ENCODE measurements at places on chromosomes 2 and 18.

DNA sequence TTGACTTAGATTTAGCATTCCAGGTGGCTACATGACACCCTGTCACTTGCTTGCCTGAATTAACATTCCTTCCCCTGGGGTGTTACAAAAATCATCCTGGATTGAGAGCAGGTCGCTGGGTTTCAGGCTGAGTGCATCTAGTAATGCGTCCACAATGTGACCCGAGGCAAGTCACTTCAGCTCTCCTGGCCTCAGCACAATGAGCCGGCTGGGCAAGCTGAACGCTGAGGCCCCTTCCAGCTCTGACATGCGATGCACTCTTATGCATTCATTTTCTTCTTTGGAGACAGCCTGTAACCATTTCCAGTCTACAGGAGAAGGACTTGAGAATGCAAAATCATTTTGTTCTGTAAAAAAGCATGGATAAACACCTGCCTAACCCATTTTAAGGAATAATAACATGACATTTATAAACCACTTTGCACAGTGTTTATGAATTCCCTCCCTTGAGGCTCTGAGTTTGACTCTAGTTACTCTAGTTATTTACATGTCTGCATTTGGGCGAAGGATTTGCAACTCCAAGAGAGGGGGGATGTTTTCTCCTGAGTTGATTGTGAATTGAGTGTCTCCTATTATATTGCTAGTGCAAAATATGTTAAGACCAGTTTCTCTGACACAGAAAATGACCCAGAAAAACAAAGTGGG, 63.0 kb upstream of the CPO start:
- no peak for DNase-seq

GRCh38 chr18:45449418-45450227, 165.7 kb upstream of the SLC14A2 start:
- DNase-seq = no peak

- no peak for DNase-seq
Measured at GRCh38 chr18:66867653-66868052, 263.8 kb upstream of the CDH19 start.

DNA sequence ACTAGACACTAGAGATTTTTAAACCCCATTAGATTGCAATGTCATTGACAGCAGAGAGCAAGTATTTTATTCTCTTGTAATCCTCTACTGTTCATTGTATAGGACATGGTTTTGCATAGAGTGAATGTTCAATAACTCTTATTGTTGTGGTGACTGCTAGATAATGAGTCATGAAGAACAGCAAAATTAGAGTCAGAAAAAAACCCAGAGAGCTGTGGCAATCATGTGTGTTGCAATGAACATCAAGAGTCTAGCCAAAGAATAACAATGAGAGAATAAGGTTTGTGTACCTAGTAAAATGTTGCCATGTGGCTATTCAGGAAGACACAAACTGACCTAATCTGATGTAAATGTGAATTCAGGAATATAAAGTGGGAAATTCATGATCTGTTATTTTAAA, 684.0 kb downstream of the DSC3 start:
- DNase-seq = no peak

- no peak for DNase-seq
Measured at GRCh38 chr2:238643400-238643907, 204.4 kb upstream of the TWIST2 start.

GRCh38 chr18:47683774-47684173, 246.7 kb downstream of the SMAD2 start:
- DNase-seq = no peak

DNA sequence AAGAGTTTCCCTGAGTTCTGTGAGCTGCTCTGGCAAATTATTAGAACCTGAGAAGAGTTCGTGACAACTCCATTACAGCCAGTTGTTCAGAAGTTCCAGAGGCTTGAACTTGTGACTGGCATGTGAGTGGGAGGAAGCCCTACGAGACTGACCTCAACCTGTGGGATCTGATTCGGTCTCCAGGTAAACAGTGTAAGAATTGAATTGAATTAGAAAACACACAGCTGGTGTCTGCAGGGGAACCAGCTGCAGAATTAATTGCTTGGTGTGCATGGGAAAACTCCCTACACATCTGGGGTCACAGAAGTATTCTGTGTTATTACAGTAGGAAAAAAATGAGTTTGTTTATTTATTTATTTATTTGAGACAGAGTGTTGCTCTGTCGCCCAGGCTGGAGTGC, 14.0 kb upstream of the ITSN2 start:
- DNase-seq = no peak

- DNase-seq = no peak
Measured at GRCh38 chr2:162143969-162144368, 8.1 kb downstream of the GCG start.

- DNase-seq = no peak
Measured at GRCh38 chr2:235055891-235056516, 104.2 kb downstream of the SH3BP4 start.

DNA sequence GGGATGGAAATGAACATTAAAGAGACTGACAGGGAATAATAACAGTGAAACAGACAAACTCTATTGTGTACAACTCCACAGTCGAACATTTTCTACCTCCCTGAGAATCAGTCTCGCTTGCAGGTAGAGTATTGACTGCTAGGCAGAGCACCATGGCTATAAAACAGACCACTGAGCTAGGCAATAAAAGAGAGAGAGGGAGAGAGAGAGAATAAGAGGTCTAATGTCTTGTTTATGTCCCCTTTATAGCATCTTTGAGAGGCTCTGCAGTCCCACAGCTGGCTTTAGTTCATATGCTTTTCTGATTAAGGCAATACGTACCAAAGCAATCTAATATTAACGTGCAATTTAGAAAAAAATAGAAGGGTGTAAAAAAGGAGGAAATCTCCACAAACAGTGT, 652.6 kb downstream of the NRXN1 start:
- DNase-seq = no peak

DNA sequence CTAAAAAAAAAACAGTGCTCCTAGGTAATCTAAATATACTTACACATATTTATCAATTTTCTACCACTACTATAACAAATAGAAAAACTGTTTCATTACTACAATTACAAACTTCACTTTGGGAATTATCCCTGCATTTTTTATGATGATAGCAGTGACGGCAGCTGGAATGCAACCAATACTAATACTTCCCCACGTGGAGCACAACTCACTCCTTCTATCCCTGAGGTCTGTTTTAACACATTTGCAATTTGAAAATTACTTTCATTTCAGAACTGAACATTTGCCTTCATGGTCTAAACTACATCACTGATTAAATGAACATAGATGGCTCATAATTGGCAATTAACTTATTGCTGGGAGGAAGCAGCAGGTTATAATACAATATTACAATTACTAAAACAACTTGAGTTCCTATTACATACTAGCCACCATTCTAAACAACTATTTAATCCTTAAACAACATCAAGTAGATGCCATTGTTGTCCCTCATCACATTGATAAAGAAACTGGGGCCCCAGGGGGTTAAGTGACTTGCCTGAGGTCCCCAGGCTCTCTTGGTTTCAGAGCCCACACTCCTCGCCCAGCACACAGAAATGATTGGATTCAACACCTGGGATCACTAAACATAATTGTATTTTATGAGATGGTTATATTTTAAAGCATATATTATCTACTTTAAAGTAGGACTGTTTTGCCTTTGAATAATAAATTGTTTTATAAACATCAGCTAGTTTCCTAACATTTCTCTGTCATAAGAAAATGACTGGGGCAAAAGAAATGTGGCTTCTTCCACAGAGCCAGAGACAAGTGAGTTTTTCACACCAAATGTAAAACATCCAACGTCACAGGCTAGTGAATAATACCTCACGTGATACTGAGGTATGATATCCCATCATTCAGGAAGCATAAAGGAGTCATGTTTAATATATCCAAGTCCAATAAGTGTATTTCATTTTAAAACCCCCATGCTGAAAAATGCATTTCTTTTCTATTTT, 6.2 kb downstream of the COLEC12 start:
- DNase-seq = no peak

- DNase-seq = no peak
Measured at GRCh38 chr2:33240178-33240577, 236.3 kb upstream of the RASGRP3 start.

DNA sequence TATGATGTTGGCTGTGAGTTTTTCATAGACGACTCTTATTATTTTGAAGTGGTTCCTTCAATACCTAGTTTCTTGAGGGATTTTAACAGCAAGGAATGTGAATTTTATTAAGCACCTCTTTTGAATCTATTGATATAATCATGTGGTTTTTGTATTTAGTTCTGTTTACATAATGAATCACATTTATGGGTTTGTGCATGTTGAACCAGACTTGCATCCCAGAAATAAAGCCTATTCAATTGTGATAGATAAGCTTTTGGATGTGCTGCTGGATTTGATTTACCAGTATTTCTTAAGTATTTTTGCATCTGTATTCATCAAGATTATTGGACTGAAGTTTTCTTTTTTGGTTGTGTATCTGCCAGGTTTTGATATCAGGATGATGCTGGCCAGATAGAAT, 131.6 kb upstream of the SCN7A start:
- DNase-seq = no peak

GRCh38 chr2:173077506-173078177, 2.0 kb downstream of the MAP3K20 start:
- DNase-seq = no peak

- no peak for DNase-seq
Measured at GRCh38 chr2:171785450-171785849, 98.2 kb downstream of the DYNC1I2 start.

GRCh38 chr2:43025709-43026295, 200.6 kb downstream of the ZFP36L2 start:
- no peak for DNase-seq

DNA sequence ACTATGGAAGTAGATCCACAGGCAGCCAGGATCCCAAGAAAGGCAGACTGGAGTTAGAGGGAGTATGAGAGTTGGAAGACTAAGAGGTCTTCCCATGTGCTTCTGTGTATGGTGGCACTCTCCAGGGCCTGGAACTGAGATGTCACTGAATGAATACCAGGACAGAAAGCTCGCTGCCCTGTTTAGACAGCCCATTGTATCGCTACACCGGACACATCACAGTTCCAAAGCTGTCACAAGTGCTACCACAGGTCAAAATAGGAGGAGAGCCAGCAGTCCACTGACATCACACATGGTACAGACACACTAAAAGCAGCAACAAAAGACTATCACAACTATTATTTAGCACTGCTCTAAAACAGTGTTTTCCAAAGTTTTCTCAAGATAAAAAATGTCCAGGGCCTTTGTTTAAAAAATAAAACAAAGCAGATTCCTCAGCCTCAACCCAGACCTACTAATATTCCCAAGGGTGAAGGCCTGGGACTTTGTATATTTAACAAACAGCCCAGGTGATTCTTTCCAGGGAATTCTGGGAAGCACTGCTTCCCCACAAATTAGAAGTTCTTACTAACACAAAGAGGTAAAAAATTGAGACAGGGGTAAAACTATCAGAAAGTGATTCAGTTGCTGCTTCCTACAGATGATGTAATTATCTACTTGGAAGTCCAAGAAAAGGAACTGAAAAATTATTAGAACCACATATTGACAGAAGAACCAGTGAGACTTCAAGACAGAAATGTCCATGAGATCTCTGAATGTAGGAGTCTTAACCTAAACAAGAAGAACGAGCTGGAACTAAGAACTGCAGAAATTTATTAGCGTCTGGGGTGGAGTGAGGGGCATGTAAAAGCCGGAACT, 116.0 kb downstream of the DTNB start:
- no peak for DNase-seq

GRCh38 chr2:155062922-155063258, 364.4 kb downstream of the KCNJ3 start:
- no peak for DNase-seq

DNA sequence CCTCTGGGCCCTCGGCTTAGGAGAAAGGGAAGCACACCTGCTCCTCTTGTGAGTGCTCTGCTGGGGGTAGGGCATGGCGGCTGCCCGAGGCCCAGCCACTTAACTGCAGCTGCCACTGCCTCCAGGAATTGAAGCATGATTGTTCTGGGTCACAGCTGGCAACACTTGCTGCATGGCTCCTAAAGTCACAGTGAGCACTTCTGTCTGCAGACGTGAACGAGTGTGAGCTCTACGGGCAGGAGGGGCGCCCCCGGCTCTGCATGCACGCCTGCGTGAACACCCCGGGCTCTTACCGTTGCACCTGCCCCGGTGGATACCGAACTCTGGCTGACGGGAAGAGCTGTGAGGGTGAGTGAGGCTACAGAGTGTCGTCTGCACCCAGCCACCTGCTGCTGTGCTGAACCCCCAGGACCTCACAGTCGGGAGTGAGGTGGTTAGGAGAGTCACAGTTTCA, 44.4 kb downstream of the FBLN7 start:
- peak; percentile 50 for DNase-seq

DNA sequence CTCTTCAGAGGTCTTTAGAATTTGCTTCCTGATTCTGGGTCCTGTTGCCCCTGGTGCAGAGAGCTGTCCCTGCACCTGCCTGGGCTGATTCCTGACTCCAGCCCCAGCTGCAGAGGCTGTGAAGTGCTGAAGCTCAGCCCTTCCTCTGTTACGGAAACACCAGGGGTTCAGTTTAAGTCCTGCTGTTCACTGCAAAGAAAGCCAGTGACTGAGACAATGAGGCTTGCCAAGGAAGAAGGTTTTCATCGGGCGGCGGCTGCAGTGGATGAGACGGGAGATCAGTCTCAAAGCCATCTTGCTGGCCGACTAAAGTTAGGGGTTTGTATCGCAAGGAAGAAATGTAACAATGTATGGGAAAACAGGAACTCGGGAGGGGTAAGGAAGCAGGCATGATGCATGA, 142.4 kb upstream of the ZNF236 start:
- no peak for DNase-seq

GRCh38 chr2:236823041-236823629, 253.5 kb downstream of the ACKR3 start:
- DNase-seq = no peak

DNA sequence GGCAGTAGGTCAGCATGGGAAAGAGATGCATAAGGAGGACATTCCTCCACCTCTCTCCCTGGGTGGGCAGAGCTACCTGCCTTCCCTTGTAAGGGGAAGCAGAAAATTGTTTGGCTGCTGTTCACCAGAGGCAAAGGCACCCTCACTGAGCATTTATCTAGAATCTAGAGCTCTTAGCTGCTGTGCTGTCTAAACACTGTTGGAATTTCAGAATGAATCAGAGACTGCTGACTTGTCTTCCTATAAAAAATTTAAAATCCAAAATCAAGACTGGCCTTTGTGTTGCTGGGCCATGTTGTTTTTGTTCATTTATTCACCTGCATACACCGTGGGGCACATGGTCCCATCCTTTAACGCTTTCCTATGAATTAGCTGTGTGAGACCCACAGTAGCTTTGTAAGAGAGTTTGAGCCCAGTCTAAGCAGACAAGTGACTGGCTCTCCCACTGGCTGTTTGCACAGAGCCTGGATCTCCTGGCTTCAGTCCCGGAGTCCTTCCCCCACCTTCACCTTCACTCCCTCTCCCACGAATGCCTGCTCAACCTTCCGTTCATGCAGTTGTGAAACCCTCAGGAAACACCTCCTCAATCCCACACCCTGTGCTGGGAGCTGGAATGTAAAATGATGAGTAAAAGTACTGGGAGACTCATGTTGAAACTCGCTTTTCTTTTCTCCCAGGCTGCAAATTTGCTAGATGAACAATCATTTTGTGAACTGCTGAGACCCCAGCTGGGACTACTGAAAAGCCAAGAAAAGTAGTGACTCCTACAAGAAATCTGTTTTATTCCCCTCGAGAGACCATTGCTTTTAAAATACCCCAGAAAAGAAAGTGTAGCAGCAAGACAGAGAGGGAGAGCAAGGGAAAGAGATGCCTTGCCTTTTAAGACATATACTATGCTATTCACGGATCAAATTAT, 76.2 kb downstream of the FAM168B start:
- no peak for DNase-seq
